ENCODE measurements at places on chromosomes 3 and 15.

GRCh38 chr15:40873694-40874561 lies at the start of gene RHOV:
RHOV (minus strand) TSS chr15:40874234; CDS start chr15:40874139, 95 bp downstream.
- DNase-seq: peak; percentile 34

DNA sequence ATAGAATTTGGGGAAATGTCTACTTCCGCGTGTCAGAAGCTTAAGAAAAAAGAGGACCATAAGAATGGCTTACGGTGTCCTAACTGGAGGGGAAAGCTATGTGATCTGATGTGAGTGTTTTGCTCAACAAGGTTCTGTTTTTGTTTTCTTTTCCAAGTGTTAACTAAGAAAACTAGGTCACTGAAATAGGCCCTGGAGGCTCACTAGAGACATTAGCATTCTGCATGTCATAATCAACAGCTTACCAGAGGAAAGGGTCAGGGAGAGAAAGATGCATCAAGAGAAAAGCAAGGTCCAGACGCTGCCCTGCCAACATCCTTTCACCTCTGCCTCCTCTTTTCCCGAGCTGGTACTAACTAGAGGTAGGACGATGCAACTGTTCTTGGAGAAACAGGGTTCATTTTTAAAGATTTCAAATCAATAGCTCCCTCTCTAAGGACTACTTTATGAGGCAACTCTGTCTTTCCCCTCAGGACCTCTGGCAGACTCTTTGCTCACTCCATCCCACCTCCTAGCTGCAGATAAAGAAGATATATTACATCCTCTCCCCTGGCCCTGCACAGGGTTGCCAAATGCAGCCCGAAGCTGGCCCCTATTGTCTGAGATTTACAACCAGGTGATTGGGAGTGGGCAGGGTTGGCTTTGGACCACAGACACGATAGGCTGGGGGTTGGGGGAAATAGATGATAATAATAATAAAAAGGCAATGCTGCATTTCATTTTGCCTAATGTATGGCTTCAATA lies 209.9 kb upstream of the SLC2A2 start:
- DNase-seq: no peak

- DNase-seq: no peak
Observed at GRCh38 chr15:83115831-83116565, 8.6 kb downstream of the TM6SF1 start.

DNA sequence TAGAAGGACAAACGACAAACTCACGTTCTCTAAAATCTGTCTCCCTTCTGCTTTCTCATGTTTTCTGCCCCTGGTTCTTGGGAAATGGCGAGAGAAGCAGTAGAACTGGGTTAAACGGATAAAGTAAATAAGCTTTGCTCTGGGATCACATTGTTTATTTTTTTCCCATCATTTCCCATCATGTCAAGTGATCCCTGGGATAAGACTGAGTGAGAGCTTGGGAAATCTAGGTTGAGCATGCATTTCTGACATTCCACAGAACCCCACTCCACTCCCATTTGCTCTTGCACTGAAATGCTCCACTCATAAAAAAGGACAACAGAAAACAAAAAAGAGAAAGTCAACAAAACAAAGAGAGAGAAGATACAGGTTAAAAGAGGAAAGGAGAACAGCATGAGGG lies 69.1 kb downstream of the SEMA6D start:
- DNase-seq: no peak

- no peak for DNase-seq
Observed at GRCh38 chr15:50148362-50148963, 29.4 kb upstream of the ATP8B4 start.

DNA sequence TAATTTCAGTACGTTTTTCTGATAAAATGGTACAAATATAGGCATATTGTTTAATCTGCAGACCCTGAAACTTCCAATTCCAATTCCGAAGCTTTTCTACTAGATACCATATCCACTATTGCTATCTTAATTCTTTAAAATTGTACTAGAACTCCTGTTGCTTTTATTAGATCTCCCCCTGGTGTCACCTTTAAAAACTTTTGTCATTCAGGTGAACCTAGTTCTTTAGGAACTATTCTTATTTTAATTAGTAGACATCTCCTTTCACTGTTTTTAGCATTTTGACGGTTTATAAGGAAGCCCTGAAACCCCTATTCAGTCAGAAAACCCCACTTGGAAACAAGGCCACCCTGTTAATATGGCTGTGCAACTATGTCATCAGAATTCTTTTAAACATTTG lies 22.3 kb downstream of the C2CD4B start:
- no peak for DNase-seq

- DNase-seq: no peak
Observed at GRCh38 chr3:56629047-56629446, 54.0 kb downstream of the TASOR start.

- no peak for DNase-seq
Observed at GRCh38 chr3:50095352-50095998, 6.8 kb downstream of the RBM5 start.

GRCh38 chr15:92392462-92392861 lies 1.2 kb upstream of the ST8SIA2 start:
- no peak for DNase-seq

DNA sequence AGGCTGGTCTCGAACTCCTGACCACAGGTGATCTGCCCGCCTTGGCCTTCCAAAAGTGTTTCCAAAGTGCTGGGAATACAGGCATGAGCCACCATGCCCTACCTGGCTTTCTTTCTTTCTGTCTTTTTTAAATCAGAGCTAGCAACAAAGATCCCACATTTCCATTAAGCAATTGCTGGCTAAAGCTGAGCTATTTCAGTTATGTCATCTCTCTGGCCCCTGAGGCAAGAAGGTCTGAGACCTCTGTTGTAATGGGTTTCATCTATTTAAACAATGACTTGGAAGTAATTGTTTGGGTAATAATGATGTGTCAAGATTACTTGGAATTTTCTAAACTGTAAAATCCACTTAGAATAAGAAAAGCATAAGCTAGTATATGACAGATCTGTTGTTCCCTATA lies 30.2 kb upstream of the CRBN start:
- no peak for DNase-seq

- no peak for DNase-seq
Observed at GRCh38 chr3:67349551-67350174, 304.7 kb downstream of the SUCLG2 start.

DNA sequence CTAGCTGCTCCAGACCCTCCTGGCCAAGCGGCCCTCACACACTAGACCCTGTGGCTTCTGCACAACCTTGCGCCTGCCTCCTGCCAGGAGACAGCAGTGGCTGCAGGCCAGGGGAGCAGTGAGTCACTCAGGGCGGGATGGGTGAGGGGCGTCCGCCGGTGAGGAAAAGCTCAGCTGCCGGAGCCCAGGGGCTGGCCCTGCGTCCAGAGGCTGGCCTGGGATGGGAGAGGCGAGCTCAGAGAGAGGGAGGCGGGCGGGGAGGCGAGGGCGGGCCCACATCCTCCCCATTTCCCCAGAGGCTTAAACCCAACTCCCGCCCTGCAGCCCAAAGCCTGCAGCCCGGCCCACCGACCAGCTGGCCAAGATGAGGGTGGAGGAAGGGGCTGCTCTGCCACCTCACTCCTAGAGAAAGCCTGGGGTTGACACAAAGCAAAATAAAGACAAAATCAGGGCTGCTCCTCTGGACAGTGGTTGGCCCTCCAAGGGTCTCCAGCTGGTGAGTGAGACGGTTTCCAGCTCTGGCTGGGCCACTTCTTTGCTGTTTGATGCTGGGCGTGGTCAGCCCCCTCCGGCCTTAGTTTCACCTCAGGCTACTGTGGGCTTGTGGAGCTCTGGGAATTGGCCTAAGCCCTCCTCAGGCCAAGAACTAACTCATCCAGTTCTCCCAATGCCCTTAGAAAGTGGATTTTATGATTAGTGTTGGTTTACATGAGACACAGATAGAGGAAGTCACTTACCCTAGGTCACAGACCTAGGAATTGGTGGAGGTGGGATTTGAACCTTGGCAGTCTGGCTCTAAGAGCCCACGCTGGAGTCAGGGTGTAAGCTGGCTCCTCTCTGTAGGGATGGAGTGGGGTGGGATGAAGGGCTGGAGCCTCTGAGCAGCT lies 50.6 kb downstream of the IQSEC1 start:
- no peak for DNase-seq

DNA sequence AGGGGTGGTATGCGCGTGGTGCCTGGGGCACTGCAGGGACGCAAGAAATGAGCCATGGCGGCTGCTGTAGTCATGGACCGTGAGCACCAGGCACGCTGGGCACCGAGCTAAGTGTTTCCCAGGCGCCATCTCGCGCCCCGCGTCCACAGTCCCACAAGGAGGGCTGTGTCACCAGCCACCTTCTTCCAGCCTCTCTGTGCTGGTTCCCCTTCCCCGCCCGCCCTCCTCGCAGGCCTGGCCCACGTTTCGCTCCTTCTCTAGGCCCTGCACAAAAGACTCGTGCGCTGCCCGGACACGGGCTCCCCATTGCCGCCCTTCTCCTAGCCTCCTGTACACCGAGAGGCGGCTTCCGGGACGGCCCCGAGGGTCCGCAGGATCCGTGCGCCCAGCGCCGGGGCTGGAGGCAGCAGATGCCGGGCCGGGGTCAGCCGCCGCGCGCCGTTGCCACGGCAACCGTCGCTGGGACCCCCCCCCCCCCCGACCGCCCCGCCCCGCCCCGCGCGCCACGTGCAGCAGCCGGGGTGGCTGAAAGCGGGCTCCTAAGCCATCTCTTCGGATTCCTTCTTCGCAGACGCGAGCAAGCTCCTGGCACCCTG lies 113.4 kb downstream of the SRGAP3 start:
- DNase-seq: no peak

GRCh38 chr3:55247666-55248065 lies 239.4 kb downstream of the WNT5A start:
- DNase-seq: no peak

GRCh38 chr3:16441371-16441875 lies 72.1 kb downstream of the RFTN1 start:
- DNase-seq: no peak

DNA sequence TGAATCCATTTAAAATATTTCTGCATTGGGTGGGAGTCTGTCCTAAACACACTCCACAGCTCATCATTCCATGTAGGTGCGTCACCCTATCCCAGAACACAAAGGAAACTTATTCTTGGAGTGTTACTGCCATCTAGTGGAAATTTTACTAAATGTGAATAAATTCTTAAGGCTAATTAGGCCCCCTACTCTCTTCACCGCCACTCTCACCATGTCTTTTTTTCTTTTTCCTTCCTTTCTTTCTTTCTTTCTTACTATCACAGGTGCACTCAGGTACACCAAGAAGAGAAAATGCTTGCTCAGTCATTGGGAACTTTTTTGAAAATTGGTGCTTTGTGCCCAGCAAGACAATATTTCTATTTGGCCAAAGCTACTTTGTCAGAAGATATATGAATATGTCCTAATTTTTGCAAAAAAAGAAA lies 26.4 kb upstream of the ATP8B4 start:
- DNase-seq: no peak

DNA sequence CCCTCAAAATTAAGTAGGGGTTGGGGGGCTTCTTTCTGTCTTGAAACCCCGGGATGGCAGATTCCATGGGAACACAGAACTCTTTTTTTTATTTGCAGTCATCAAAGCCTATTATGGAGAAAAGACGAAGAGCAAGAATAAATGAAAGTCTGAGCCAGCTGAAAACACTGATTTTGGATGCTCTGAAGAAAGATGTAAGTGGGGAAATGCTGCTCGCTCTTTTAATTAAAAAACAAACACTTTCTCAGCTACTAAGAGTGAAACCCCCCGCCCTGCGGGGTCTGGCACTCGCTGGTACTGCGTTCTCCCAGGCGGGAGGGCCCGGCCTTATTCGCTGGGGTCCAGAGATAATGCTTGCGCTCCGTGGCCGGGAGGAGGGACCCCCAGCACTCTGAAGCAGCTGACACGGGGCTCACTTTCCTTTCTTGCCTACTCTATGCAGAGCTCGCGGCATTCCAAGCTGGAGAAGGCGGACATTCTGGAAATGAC lies 615 bp downstream of the HES1 start:
- no peak for DNase-seq

DNA sequence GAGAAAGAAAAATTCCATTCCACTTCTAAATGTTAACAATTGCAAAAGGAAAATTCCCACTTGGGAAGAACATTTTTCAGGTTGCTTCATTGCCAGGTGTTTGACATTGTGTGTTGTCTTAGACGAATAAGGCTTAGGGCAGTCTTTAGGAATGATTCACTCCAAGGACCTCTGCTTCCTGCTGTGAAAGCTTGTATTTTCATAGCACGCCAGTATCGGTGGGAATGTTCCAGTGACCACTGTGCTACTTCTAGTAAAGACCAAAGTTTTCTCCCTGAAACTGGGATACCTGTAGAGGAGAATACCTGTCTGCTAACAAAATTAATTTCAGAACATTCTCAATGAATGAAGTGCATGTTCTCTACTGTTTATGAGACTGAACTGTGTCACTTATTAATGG lies 64.1 kb downstream of the CDIN1 start:
- no peak for DNase-seq

GRCh38 chr3:197736010-197736490 lies 654 bp downstream of the RUBCN start:
- DNase-seq: peak; percentile 27

All from activated effector memory CD4-positive, alpha-beta T cell treated with Interleukin-2 at 50 U/mL for 16 hours (primary cell).